ENCODE measurements at places on chromosomes 5 and 9.

GRCh38 chr9:15499139-15499538, 11.6 kb downstream of the PSIP1 start:
- DNase-seq, result no peak

- no peak for DNase-seq
Measured at GRCh38 chr5:64330728-64331231, 165.1 kb downstream of the RNF180 start.

- DNase-seq, result peak; percentile 33
Measured at GRCh38 chr9:77809552-77809951, 161.4 kb upstream of the GNA14 start.

- DNase-seq, result peak; percentile 69
Measured at GRCh38 chr5:128378196-128378595, 159.8 kb downstream of the FBN2 start.

DNA sequence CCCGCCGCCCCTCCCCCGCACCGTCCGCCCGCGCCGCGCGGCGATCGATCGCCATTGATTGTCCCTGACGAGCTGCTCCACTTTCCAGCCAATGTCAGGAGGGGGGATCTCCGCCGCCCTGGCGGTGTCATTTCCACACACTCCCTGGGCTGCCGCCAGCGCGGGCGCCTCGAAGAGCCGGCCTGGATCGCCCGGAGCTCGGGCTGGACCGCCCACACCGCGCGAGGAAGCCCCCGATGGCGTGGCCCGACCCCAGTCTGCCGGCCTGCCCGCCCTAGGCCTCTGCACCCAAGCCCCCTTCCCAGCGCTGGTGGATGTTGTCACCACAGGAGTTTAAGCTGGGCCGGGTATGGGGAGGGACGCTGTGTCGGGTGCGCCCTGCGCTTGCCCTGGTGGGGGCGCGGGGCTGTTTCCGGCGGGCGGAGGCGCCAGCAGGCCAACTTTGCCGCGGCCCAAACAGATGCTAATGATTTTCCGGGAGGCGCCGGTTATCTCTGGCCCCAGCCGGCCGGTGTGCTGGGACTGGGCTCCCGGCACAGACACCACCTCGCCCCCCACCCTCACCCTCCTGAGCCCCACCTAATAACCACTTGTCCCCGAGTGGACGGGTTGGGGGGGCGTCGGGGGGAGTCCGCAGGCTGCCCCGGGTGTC, 10.6 kb upstream of the CXXC5 start:
- peak; percentile 52 for DNase-seq

DNA sequence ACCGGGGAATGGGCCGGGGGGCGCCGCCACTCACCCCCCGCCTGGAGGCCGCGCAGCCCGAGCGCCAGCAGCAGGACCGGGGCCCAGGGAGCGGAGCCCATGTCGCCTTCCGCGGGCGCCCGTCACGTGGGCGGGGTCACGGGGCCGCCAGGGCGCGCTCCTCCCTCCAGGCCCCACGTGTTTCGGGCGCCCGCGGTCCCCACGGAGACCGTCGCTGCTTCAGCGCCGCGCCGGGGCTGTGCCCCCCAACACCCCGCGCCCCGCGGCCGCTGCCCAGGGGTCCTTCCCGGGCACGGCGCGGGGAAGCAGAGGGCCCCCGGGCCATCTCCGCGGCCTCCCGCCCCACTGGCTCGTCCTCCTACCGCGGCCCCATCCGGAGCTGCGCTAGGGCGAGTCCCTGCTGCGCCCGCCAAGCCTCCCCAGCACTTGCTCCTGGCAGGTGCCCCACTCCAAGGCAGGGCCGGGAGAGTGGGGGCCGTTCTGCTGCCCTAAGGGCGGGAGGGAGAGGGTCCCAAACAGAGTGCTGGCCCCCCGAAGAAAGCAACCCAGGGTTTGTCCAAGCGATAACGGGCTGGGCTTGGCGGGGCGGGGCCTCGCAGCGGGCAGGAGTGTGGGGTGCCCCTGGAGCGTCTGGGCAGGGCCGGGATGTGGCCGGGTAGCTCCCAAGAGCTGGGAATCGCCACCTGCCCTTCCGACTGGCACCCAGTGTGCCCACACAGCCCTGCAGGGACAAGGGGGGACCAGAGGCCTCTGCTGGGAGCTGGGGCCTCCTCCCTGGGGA, at the start of gene DPP7:
Gene DPP7, minus strand, starts transcription at position 121 of the 781 bp plus-strand sequence. Its CDS starts 20 bp downstream, at position 101.
- peak; percentile 48 for DNase-seq

DNA sequence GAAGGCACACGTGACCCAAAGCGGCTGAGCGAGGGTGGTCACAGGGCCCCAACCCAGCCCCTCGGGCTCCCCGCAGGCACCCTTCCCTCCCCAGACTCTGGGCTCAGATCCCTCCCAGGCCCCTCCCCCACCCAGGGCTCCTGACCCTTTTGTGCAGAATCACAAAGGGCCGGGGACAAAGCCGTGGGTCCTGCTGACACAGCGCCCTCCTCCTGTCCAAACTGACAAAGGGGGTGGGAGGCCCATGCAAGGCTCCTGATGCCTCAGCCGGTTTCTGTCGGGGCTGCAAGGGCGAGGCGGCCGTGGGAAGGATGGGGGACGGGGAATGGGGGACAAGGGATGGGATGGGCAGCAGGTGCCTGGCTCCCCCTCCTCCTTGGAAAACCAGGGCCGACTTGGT, 43.5 kb upstream of the UBAC1 start:
- no peak for DNase-seq

GRCh38 chr9:70493029-70493428, 78.6 kb upstream of the KLF9 start:
- DNase-seq, result no peak

All from epithelial cell of esophagus (primary cell).